ENCODE measurements at places on chromosomes 12 and 14.

- no peak for DNase-seq
Observed at GRCh38 chr12:54215989-54216796, 27.4 kb upstream of the SMUG1 start.

- DNase-seq: no peak
Observed at GRCh38 chr14:100694579-100695422, 31.9 kb upstream of the DLK1 start.

DNA sequence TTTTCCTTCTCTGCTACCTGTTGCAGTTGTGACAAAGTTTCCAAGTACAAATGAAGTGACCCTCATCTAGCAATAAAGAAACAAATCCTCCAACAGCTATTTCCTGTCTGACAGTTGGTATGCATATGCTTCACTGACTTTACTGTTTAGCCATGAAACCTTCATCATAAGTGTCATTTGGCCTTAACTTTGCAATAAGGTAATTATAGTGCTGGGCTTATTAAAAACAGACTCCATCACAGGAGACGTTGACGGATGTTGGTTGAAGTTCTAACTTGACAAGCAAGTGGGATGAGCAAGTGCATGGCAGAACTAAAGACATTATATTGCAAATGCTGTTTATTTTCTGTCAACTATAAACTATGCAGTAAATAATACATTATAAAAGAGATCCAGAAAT lies 425.2 kb downstream of the RPS29 start:
- DNase-seq: no peak

DNA sequence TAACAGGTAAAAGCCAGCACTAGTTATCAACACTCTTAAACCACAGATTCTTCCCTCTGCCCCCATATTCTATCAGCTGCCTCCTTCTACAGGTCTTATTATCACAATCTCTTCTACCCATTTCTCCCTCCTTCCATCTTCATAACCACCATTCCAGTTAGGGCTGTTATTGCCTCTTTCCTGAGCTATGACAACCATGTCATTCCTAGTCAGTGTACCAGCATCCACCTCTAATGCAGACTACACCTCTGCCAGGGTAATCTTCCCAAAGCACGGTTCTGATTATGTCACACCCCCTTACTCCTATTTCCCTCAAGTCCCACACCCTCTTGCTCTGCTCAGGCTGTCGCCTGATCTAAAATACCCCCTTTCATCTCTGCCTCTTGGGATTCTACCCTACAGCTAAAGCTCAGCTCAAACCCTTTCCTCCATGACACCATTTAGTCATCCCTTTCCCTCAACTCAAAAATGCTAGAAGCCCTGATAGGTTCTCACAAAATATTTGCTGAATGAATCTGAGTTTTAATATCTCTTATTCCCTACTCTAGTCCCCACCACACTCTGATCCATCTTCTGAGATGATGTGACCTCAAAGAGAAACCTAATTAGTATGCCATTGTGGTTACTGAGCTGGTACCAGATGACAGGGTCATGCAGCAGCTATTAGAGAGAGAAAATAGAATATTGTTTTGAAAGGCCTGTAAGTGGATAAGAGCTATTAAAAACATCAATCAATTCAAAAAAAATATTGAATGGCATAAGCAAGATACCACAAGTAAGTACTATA lies 11.7 kb downstream of the RACGAP1 start:
- no peak for DNase-seq

DNA sequence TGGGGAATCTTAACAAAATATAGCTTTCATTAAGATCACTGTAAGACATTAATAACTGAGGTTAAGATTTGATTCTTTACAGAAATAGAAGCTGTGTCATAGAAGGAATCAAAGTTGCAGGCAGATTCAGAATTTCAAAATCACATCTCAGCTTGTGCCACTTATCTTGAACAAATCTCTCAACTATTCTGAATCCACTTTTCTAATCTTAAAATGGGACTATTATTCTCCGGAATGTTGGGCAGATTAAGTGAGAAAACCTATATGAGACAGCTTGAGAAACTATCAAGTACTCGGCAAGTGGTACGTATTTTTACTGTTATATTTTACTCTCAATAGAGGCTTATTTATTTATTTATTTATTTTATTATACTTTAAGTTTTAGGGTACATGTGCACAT lies 28.4 kb downstream of the PZP start:
- no peak for DNase-seq

Measured in ecto neural progenitor cell (in vitro differentiated cells).